ENCODE measurements at places on chromosomes 16 and 17. TPM values are rescaled to one million over a fixed set of nuclear protein-coding genes. Genes with fewer than 3 reads are reported as not detected.

- H3K4me3 ChIP-seq = no peak overlapping the region
- peaks cover 65% of the 10 kb centered on the region for H3K4me1 ChIP-seq
- DNase-seq = no peak
- H3K27ac ChIP-seq = peak overlapping the region; percentile 74
Observed at GRCh38 chr17:80650751-80651518, 106.3 kb downstream of the RPTOR start.

DNA sequence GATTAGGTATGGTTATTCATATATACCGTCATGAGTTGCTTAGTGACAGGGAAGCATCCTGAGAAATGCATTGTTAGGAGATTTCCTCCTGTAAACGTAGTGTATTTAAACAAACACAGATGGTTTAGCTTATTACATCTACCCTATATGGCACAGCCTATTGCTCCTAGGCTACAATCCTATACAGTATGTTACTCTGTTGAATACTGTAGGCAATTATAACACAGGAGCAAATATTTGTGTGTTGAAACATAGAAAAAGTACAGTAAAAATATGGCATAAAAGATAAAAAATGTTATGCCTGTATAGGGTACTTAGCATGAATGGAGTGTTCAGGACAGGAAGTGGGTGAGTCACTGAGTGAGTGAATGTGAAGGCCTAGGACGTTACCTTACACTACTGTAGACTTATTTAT is 157.7 kb downstream of the CDH11 start:
- H3K4me1 ChIP-seq = no peaks in the 10 kb centered on the region
- H3K27me3 ChIP-seq = no peaks in the 10 kb centered on the region
- no peak overlapping the region for H3K4me3 ChIP-seq
- H3K36me3 ChIP-seq = no peaks in the 10 kb centered on the region

- no peaks in the 10 kb centered on the region for H3K36me3 ChIP-seq
- H3K27me3 ChIP-seq = peaks cover 25% of the 10 kb centered on the region
- no peak overlapping the region for H3K27ac ChIP-seq
- H3K4me3 ChIP-seq = no peak overlapping the region
- no peak for DNase-seq
Observed at GRCh38 chr17:5769593-5770354, 185.5 kb upstream of the NLRP1 start.

GRCh38 chr17:52378860-52379259 is 220.3 kb upstream of the CA10 start:
- no peaks in the 10 kb centered on the region for H3K4me1 ChIP-seq
- no peak overlapping the region for H3K27ac ChIP-seq
- H3K4me3 ChIP-seq = no peak overlapping the region

DNA sequence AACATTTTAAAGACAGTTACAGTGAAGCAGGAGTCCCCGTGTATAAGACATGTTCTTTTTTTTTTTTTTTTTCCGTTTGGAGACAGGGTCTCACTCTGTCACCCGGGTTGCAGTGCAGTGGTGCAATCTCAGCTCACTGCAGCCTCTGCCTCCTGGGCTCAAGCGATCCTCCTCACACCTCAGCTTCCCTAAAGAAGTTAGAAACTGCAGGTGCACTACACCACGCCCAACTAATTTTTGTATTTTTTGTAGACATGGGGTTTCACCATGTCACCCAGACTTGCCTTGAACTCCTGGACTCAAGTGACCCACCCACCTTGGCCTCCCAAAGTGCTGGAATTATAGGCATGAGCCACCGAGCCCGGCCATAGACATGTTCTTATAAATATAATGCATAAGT is 3.0 kb downstream of the EVI2B start:
- peak overlapping the region; percentile 85 for H3K4me3 ChIP-seq
- no peaks in the 10 kb centered on the region for H3K27me3 ChIP-seq
- H3K36me3 ChIP-seq = peaks cover 56% of the 10 kb centered on the region
- H3K4me1 ChIP-seq = peaks cover 51% of the 10 kb centered on the region
- H3K27ac ChIP-seq = peak overlapping the region; percentile 94

DNA sequence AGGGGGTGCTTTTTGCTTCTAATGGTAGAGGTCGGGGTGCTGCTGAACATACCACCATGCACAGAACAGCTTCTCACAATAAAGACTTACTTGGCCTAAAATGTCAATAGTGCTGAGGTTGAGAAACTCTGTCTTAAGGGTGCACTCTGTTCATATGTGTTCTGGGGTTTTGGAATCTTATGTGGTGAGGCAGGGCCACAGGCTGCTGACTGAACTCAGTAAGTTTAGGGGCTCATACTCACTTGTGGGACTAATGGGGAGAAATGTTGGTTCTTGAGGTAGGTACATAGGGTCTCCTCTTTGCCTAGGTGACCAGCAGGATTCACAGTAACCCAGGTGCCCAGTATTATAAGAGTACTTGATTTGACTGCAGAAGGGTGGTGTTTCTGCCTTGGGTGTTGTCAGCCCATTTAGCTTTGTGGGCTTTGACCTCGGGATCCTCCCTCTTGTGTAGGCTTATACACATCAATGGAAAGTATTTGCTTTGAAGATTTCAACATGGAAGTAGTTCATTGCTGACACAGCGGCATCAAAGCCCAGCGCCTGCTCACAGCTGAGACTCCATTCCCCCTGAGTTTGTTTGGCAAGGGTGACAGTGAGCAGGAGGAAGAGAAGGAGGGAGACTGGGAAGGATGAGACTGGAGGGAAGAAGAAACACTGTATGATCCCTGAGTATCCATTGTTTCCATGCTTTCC is 17.2 kb downstream of the SLC7A6 start:
- peaks cover 61% of the 10 kb centered on the region for H3K36me3 ChIP-seq
- H3K4me1 ChIP-seq = peaks cover 73% of the 10 kb centered on the region
- no peaks in the 10 kb centered on the region for H3K27me3 ChIP-seq

DNA sequence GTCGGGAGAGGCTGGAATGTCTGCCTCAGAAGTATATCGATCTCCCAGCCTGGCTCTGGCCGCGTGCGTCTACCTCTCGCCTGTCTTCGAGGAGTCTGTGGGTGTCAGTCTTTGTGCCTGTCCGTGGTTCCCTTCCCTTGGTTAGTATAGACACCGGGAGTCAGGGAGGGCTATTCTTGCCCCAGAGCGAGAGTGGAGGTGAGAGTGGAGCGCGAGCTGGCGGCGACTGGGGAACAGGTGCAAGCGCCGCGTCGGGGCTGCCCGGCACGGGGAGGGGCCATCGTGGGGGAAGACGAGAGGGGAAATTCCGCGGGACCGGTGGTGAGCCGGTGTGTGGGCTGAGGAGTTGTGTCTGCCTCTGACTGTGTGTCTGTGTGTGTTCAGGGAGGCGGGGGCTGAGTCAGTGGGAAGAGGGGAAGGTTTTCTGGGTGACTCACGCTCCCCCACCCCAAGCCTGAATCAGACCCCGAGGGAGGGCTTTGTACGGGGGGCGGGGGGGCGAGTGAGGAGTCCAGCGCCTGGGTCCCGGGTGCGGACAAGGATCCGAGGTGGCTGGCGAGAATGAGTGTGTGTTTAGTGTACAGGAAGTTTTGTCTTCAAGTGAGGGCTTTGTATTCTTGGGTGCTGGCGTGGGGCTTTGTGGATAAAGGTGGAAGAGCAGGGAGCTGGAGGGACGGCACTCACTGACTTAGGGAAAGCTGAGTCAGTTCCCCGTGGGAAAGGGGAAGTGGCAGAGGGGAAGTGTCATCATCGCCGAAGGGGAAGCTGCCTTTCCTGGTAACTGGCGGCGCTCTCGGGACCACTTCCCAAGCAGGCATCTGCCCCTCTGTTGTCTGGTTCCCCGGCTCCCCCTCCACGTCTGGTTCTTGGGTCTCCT is 8.6 kb downstream of the KDM6B start:
- DNase-seq = peak; percentile 84
- H3K27ac ChIP-seq = peak overlapping the region; percentile 97
- peaks cover 50% of the 10 kb centered on the region for H3K4me1 ChIP-seq
- H3K36me3 ChIP-seq = peaks cover 4% of the 10 kb centered on the region
- H3K27me3 ChIP-seq = no peaks in the 10 kb centered on the region

GRCh38 chr16:3520841-3521240 is 20.0 kb downstream of the CLUAP1 start:
- H3K27ac ChIP-seq = peak overlapping the region; percentile 17
- peaks cover 22% of the 10 kb centered on the region for H3K4me1 ChIP-seq
- H3K36me3 ChIP-seq = peaks cover 63% of the 10 kb centered on the region

- H3K36me3 ChIP-seq = peaks cover 15% of the 10 kb centered on the region
- no peaks in the 10 kb centered on the region for H3K27me3 ChIP-seq
- no peak overlapping the region for H3K4me3 ChIP-seq
- peaks cover 8% of the 10 kb centered on the region for H3K4me1 ChIP-seq
Observed at GRCh38 chr16:53812914-53813313, 109.0 kb downstream of the FTO start.

- peaks cover 8% of the 10 kb centered on the region for H3K4me1 ChIP-seq
- H3K27ac ChIP-seq = no peak overlapping the region
- H3K4me3 ChIP-seq = no peak overlapping the region
- no peaks in the 10 kb centered on the region for H3K36me3 ChIP-seq
- DNase-seq = no peak
- H3K27me3 ChIP-seq = peaks cover 33% of the 10 kb centered on the region
Observed at GRCh38 chr16:85752511-85753420, 1.9 kb upstream of the C16orf74 start.

DNA sequence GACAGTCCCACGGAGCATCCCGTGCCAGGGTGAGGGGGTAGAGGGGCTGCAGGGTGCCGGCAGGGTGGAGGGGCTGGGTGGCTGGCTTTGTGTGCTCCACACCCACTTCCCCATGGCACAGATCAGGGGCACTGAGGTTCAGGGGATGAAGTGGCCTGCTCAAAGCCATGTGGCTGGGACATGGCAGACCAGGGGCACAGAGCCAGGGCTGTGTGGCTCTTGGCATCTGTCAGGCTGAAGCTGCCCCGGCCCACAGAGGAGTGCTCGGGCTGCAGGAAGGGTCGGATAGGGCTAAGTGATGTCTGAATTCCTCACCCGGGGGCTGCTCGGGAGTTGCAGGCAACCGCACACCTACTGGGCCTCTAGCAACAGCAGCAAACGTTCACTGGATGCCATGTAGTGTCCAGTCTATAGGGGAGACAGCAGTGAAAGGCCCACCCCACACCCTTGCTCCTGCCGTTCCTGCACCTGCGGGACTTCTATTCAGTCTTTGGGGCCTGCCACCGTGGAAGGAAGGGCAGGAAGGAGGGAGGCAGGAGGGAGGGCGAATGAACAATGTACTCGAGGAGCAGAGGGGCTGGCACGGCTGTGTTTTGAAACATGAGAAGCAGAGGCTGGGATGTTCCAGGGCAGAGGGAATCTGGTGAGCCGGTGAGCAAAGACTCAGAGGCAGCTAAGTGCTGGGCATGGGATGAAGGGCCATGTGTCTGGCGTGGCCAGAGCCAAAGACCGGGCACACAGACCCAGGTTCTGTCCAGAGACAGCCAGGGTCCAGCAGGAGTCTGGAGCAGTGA is 15.1 kb downstream of the SLC5A10 start:
- DNase-seq = no peak
- H3K36me3 ChIP-seq = no peaks in the 10 kb centered on the region
- peak overlapping the region; percentile 68 for H3K27ac ChIP-seq

DNA sequence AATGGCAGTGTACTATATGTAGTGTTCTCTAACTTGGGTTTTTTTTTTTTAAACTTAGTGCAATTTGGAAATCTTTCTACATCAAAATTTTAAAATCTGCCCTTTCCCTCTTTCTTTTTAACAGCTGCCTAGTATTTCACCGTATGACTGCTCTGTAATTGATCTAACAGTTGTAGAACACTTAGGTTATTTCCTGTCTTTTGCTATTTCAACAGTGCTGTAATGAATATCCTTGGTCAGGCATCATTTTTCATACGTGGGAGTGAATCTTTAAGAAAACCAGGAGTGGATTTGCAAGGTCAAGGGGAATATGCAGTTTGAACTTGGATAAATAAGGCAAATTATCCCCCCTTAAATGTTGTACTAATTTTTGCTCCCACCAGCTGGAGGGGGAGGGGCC is 3.8 kb downstream of the NLRC5 start:
- DNase-seq = no peak
- peak overlapping the region; percentile 76 for H3K27ac ChIP-seq
- H3K36me3 ChIP-seq = peaks cover 84% of the 10 kb centered on the region
- peak overlapping the region; percentile 55 for H3K4me3 ChIP-seq
- H3K4me1 ChIP-seq = peaks cover 70% of the 10 kb centered on the region

DNA sequence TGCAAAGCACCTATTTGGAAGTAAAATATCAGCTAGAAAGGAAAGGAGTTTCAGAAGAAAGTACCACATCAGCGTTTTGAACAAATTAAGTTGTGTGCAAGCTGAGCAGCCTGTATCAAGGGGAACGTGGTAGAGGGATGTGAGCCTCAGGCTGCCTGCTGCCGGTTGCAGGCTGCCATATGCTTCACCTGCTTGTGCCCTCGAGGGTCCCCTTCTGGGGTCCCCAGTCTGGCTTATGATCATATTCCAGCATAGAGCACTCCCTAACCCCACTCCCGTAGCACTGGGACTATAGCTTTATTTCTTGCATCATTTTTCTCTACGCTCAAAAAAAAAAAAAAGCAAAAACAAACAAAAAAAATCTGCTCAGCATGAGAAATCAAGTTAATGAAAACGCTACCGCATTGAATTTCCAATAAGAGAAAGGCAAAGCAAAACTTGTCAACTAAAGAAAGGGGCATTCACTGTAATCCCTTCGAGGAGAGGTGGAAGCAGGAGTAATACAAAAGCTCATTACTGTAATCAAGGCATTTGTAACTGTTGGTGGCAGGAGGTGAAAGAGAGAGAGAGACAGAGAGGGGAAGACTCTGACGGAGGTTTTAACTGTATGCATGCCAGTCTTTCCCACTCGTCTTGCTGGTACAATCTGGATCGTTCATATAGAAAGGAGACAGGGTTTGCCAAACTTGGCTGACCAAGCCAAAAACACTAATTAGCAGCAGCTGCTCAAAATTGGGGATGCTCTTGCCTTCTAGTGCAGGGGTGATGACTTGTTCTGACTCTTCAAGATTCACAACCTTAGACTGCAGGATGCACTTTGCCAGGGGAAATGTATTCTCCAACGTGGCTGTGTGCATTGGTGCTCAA is 258.2 kb upstream of the HSBP1 start:
- DNase-seq = no peak
- no peaks in the 10 kb centered on the region for H3K27me3 ChIP-seq
- no peak overlapping the region for H3K27ac ChIP-seq
- H3K4me1 ChIP-seq = no peaks in the 10 kb centered on the region
- no peak overlapping the region for H3K4me3 ChIP-seq

DNA sequence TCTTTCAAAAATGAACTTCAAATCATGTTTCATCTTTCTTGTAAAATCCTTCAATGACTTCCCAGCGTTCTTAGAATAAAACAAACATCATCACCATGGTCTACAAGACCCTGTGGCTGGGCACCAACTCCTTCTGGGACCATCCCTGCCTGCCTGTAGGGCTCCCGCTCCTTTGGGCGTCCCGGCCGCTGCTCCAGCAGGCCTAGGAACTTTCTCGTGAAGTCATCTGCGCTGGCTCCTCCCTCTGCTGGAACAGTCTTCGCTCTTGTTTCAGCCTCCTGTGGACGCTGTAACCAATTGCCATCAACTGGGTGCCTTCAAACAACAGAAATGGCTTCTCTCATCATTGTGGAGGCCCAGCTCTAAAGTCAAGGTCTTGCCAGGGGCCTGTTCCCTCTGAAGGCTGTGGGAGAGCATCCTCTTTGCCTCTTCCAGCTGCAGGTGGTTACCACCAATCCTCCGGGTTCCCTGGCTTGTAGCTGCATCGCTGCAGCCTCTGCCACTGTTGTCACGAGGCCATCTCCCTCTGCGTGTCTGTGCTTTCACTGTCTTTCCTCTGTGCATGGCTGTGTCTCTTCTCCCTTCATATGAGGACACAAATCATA is 185.5 kb upstream of the SDK2 start:
- peaks cover 49% of the 10 kb centered on the region for H3K4me1 ChIP-seq
- H3K27me3 ChIP-seq = no peaks in the 10 kb centered on the region
- no peak overlapping the region for H3K27ac ChIP-seq
- H3K4me3 ChIP-seq = no peak overlapping the region
- peaks cover 3% of the 10 kb centered on the region for H3K36me3 ChIP-seq
- no peak for DNase-seq

Gene MTHFSD
- total RNA-seq = 28.7 TPM

Gene MRPL27
- 71.4 TPM for total RNA-seq

Gene PSMD11
- total RNA-seq = 90.7 TPM

Gene LRRC37A
- total RNA-seq = 1.5 TPM

Gene PPP1R1B
- not detected for total RNA-seq

Gene STX4
- 56.7 TPM for total RNA-seq

Gene ACE
- 4.1 TPM for total RNA-seq

Gene CACNA1H
- 3.2 TPM for total RNA-seq

Gene PRRT2
- 1.3 TPM for total RNA-seq
